NCI-H526 treated with DMSO at 0.1 percent for 48 hours (cell line): ENCODE measurements at places on chromosomes 5 and 9.

- no peak for DNase-seq
Measured at GRCh38 chr9:96075111-96075510, 199.6 kb downstream of the ERCC6L2 start.

DNA sequence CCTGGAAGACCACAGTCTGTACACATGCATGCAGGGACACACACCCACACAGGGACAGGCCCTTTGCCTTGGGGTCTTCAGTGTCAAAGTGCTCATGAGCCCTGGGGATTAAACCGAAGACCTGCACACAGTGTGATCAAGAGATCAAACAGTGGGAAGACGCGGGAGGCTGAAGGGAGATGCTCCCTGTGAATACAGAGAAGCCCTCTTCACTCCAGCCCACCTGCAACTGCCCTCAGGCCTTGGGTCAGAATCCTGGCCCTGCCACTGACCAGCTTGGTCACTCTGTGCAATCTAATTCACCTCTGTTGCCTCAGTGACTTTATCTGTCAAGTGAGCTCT lies 2.9 kb downstream of the RALGDS start:
- no peak for DNase-seq

DNA sequence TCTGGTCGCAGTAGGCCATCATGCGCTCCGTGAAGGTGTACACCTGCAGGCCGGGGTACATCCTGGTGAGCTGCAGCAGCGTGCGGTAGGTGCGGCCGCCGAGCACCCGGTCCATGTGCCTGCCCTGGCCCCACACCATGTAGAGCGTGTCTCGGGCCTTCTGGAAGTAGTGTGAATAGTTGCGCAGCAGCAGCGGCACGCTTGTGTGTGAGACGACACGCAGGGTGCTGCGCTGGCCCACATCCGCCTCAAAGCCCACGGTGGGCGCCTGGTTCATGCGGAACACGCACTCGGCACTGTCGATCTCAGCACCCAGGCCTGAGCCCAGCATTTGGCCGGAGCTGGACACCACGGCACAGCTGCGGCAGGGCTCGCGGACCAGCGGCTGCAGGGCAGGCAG lies 4.5 kb downstream of the ST6GALNAC4 start:
- DNase-seq = no peak

DNA sequence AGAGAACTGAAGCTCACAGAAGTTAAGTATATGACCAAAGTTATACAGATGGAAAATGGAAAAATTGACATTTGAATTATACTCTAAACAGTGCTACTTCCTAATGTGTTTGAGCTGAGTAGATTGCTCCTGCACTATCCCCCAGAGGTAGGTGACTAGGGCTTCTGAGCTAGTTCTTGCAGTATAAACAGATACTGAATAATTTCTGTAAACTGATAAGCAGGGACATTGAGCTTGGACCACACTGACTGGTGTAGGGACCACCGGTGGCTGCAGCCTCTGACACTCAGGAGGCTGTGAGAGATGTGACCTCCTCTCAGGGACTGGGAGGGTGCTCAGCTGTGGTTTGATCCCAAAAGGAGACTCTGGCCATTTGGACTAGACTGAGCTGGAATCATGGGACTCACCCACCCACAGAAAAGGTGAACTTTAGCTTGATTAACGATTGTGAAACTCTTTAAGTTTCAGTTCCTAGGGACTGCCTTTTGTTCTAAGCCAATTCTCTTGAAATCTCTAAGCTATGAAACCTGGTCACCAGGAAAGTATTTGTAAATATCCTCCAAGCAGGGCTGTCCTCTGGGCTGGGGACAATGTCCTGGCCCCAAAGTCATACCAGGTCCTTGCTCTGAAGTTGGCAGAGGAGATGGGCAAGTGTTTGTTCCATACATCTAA lies 291.5 kb downstream of the SEC61B start:
- no peak for DNase-seq

- DNase-seq = no peak
Measured at GRCh38 chr5:37816883-37817282, 23.0 kb downstream of the GDNF start.

- DNase-seq = no peak
Measured at GRCh38 chr9:31135567-31135966, 1248.9 kb upstream of the ACO1 start.

GRCh38 chr9:121785673-121786542 lies 134.5 kb downstream of the DAB2IP start:
- DNase-seq = no peak

DNA sequence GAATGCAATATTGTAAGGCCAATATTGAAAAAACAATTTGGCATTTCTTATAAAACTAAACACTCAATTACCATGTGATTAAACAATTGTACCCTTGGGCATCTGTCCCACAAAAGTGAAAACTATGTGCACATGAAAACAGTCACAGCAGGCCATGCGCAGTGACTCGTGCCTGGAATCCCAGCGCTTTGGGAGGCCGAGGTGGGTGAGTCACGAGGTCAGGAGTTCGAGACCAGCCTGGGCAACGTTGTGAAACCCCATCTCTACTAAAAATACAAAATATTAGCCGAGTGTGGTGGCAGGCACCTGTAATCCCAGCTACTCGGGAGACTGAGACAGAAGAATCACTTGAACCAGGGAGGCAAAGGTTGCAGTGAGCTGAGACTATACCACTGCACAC lies 343.7 kb downstream of the DMRTA1 start:
- DNase-seq = no peak

DNA sequence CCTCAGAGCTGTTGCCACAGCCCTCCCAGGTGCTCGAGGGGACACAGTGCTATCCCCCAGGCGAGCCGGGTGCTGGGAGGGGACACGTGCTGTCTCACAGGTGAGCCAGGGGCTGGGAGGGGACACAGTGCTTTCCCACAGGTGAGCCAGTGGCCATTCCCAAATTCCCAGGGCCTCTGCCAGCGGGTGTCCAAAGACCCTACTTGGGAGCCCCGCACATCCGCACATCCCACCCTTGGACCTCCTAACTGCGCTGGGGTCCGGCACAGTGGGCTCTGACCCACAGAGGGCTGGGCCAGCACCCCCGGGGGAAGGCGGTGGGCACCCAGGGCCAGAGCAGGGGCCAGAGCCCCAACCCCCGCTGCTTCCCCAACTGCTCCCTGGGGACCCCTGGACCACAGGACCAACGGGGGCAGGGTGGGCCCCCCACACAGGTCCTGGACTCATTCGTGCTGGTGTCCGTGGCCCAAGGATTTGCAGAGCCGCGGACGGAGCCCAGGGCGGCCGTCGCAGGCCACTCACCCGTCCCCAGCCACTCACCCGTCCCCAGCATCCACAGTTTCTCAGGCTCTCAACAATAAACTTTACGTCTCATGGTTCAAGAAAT lies 17.9 kb downstream of the EXD3 start:
- no peak for DNase-seq

DNA sequence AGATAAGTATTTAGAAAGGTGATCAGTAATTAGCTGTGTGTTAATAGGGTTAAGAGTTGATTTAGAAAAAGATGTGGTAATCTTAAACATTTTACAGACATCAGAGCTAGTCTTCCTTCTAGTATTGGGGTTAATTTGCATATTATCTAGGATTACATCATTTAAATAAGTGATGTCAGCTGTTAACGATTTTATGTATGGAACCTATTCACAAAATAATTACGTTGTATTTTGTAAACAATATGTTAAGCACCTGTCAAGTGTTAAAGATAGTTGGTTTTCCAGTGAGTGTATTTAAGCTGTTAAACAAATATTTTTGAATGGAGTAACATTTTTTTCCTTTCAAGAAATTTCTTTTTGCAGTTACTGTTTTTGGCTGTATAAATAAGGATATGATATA lies 2.2 kb downstream of the DCP2 start:
- DNase-seq = peak; percentile 52
